ENCODE measurements at places on chromosomes 4 and X. TPM values are rescaled to one million over a fixed set of nuclear protein-coding genes. Genes with fewer than 3 reads are reported as not detected.

GRCh38 chr4:89119166-89119565 lies 7.8 kb downstream of the TIGD2 start:
- DNase-seq: no peak

GRCh38 chrX:24153178-24153795 lies 3.8 kb downstream of the ZFX start:
- DNase-seq: no peak

DNA sequence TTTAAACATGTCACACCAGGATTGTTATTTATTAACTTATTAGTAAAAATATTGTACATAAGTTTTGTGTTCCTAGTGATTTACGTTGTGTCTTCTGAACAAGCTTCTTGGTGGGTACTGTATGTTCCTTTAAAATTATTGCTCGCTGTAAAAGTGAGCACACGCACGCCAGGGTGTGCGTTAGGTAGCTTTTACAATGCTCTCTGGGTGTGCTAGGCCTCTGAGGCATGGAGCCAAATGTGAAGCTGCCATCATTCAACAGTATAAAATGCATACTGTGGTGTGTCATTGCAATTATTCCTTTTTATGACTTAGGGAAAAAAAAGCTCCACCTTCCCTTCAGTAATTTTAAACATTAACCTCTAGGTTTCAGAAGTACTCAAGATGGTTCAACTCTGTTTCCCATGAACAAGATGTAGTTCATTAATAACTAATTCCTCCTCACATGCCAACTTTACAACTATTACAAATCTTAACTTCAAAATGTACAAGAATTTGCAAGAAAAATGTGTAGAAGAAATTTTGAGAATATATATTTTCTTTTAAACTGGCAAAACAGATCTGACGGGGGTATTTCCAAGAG lies 42.4 kb downstream of the ATOH1 start:
- no peak for DNase-seq

DNA sequence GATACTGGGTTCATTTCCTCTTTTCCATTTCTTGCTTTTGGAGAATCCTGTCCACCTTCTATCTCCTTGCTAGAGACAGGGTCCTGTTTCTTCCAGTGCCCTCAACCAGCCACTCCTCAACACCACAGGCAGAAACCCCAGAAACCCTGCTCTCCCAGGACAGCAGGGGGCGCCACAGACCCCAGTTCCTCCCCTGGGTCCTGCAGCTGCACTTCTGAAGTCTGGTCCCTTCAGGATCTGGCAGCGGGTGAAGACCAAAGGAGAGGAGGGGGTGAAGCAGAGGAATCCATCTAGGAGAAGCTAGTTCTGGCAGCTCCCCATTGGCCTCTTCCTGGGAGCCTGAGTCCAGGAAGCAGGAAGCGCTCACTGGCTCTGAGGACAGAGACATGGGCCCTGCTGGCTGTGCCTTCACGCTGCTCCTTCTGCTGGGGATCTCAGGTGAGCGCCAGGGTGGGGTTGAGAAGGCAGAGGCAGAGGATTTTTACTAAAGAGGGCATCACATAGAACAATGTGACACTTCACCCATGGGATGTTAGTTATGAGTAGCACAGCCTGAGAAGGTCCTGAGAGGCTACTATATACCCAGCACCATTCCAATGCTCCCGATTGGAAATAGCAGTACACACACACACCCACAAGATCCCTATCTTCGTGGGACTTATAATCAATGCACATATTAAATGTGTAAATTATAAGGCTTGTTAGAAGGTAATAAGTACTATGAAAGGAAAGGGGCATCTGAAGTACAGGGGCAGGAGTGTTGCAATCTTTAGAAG lies at the start of gene PRSS48:
TSS of gene PRSS48 (plus strand) at position 375 of the 776 bp plus-strand sequence. CDS start at position 387, 12 bp downstream.
- peak; percentile 50 for DNase-seq

- DNase-seq: no peak
These were observed 69.7 kb downstream of the FAT1 start for GRCh38 chr4:186653969-186654368.

DNA sequence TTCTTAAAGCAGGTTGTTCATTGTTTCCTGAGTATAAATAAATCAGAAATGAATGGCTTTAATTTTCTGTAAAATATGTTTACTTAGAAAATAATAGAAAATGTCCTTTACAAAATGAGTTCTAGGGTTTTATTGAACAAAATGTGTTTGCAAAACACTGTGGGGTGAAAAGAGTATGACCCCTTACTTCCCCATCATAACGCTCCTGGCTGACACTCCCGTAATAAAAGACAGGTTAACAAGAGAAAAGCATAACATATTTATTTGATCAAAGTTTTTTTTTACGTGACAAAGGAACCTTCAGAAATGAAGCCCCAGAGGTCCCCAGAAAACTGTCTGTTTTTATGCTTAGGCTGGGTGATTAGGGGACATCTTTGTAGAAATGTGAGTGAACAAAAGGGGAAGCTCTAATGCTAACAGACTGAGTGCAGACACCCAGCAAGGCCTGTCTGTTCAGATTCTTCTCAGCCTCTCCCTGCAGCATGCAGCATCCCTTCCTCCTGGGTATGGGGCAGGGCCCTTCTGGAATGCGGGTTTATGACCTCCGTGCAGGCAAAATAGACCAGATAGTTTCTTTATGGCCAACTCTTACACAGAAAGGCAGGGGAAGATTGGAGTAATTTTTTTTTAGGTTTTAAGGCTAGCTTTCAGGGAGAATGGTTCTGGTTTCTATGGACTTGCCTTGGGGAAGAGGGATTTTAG lies 26.1 kb downstream of the ZFP42 start:
- no peak for DNase-seq

- no peak for DNase-seq
These were observed 32.0 kb upstream of the AMELX start for GRCh38 chrX:11261260-11261659.

GRCh38 chr4:149465955-149466354 lies 349.7 kb downstream of the IQCM start:
- DNase-seq: no peak

GRCh38 chr4:179750374-179750773 lies 2308.1 kb upstream of the AGA start:
- peak; percentile 61 for DNase-seq

DNA sequence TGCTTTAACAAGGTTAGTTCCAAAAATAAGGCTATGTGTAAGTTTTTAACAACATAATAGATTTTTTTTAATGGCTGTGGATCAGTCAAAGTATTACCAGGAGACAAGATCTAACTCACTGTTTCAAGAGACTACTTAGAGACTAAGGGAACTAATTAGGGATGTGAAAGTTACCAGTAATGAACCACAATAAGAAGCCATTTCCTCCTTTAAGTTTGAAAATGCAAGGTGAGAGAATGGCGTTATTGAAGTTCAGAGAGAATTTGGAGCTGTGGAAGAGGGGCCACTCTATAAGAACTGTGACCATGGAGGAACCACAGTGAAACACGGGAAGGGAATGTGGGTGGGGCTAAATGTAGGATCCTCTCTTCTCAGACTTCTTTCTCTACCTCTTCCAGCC lies 624.2 kb downstream of the GLUD2 start:
- no peak for DNase-seq

Gene IL2
- 1.4 TPM for total RNA-seq

Gene SYN1
- 0.11 TPM for total RNA-seq

Gene SMR3B
- total RNA-seq: not detected

Gene MAGEC1
- total RNA-seq: not detected

Gene NDNF
- total RNA-seq: 381 TPM

Gene ART3
- total RNA-seq: not detected

Gene CLIC2
- total RNA-seq: 24.6 TPM

Gene CAMK2D
- 98.2 TPM for total RNA-seq

Gene GPR101
- total RNA-seq: not detected

Gene HS3ST1
- 12.7 TPM for total RNA-seq
